Hematopoietic multipotent progenitor cell (in vitro differentiated cells): ENCODE measurements at places on chromosomes 6 and 20.

DNA sequence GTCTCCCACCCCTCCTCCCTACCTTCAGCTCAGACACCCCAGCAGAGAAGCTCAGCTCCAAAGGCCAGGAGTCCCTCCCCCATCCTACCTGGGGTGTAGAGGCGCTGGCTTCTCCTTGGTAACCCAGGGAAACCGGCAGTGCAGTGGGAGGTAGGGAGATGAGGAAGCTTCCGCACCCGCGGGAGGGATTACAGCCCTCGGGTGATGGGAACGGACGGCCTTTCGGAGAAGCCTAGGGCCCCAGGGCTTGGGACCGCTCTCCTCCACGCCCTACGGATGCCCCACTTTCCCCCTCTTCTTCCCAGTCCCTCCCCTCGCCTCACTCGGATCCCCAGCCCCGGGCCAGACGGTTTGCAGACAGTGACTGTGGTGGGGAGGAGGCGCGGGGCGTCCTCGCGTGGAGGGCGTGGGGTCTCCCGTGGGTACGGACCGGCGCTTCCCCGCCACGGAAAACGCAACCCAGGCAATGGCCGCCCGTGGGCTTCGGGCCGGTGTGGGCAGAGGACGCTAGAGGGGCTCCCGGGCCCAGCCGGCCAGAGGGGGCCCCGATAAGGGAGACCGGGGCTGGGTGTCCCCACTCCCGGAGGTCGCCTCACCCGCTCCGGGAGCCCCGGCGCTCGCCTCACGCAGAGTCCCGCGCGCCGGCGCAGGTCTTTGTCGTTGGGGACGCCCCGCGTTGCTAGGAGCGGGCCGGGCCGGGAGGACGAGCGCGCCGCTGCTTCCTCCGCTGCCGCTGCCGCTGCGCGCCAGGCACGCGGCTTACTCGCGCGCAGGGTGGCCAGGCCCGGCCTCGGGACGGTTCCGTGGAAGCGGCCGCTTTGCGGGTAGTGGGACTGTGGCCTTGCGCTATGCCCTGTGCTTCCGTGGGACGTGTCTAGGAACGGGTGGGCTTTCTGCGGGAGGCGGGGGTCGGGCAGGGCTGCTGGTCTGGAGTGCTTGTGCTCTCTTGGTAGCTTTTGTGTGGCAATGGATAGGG, 15.8 kb downstream of the AARS2 start:
- DNase-seq = peak; percentile 53

DNA sequence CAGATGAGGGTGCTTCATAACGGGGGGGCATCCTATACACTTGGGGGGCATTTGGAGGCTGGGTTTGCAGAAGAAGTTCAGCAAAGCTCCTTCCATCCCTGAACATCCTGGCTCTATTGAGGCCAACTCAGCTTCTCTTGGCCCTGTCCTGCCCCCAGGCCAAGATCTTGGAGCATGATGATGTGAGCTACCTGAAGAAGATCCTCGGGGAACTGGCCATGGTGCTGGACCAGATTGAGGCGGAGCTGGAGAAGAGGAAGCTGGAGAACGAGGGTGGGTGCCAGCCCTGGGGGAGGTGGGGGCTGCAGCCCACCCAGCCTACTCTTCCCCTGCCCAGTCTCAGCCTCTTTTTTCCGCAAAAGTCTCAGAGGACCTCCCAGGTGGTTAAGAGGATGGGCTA, 17.2 kb downstream of the GDAP1L1 start:
- no peak for DNase-seq

DNA sequence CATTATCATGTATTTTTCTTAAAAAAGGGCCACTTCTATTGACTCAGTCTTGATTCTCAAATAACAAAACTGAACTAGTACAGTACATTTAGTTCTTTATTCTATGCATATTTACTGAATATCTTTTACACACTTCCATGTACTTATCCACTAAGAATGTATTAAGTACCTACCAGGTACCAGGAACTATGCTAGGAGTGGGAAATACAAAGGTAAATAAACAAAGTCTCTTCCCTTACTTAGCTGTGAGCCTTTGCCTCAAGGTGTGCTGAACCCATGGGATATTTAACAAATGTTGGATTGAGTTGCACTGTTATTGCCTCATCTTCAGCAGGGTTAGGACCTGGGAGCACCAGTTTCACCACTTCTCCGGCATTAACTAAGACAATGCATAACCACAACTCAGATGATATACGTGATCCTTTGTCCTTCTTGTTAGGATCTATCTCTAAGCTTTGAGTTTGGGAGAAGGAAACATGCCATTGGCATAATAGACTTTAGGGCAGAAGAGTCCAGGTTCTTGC, 533.9 kb downstream of the TFAP2B start:
- DNase-seq = no peak

DNA sequence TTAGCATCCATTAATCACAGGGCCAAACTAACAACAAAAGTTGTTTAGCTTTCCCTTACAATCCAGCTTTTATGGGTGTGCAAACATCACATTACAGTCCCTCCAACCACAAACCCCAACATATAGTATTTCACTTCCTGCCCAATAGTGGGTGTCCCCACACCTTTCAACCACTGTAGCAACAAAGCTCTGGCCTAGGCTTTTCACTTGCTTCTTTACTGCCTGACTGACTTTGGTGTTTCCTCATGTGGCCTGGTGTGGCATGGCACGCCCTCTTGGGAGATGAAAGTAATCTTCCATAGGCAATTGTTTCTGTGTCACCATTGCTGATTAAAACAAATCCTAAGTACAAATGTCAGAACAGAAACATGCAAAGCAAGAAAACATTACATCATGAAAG, 46.3 kb downstream of the MCM8 start:
- DNase-seq = no peak

DNA sequence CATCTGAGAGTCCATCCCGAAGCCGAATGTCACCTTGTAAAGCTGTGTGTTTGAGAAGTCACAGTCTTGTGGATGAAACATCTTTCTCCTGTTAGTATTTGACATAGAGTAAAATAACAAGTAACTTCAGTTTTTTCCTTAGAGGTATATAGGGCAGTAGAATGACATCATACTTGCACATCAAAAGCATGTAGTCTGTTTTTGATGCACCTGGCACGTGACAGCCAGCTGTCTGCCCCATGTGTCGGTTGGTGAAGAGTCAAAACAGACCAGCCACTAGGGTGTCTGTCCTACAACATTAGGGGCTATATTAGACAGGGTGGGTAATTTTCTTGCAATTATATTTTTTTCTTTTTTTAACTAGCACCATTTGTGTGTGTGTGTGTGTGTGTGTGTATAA, 70.2 kb downstream of the SNX9 start:
- no peak for DNase-seq

DNA sequence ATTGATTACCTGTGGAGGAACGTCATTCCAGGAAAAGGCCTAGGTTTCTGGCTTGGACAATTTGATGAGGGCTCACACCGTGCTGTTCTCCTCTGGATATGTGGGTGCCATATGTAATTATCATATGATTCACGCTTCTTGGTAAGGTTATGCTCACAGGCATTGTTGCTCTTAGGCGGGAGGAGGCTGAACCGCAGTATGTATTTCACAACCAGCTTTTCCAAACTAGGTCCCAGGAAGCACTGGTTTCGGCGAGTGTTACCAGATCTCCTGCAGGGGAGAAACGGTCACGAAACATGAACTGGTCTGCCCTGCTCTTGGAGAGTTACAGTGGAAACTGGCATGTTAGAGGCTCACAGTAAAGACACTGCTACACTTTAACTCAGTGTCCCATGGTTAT, 793 bp upstream of the FAM50B start:
- DNase-seq = no peak

DNA sequence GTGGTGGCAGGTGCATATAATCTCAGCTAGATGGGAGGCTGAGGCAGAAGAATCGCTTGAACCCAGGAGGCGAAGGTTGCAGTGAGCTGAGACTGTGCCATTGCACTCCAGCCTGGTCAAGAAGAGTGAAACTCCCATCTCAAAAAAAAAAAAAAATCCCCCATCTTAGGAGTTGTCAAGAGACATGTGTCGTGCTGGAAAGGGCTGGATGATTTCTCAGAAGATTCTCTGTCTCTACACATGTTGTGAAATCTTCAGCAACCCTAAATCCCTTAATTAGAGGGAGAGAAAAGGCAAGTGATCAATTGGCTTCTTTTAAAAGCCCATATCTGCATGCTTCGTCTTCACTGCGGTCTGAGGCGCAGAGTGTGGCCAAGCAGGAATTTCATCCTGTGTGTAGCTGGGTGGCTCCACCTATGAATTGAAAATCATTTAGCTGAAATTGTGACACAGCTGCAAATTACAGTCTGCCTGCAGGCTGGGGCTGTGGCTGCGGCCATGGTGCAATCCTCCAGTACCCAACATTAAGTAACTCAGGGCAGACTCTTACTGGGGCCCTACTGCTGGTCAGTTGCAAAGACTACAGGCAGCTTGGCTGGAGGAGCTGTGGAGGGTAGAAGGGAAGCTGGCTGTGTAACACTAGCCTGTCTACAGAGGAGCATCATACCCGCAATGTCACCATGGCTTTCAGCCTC, 3.2 kb upstream of the TGM3 start:
- no peak for DNase-seq

DNA sequence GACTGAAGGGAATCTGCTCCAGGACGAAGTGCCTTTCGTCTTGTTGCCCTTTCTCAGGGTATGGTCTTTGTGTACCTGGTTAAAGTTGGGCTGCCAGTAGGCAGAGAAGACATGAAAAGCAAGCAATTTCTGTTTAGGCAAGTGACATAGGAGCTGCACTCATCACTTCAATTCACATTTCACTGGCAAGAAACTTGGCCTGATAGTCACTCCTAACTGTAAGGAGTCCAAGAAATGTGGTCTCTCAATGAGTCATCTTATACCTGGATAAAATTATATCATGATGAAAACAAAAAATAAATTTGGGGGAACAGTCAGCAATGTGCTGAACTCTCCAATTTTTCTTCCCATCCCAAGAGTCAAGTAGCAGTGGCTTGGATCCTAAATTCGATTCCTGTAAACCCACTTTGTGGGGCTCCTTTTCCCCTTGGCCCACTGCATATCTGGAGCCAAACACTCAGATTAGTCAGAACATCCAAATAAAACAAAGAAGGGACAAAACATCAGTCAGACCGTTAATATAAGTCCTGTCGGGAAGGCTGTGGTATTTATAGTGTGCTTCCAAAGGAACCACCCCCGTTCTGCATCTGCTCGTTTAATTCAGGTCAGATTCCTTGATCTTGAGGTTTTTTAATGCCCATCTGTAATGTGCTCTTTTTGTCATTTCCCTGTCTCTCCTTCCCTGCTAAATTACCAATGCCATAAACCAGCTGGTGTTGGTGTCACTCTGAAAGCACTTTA, 5.0 kb upstream of the GABRR1 start:
- no peak for DNase-seq

DNA sequence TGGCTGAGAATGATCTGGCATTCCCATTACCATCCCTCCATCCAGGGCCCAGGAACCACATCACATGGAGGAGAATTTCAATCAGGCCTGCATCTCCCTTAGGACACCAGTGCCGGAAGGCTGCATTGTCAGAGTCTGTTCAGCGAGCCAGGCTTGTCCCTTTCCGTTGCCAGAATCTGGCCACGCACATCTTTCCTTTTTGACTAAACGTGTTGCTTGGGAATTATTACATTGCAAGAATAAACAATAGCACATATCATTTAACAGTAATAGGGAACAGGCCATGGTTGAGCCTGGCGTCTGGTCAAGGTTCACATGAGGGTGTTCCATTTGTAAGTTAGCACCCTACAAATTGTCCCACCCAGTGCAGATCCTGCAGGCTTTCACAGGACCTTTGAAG, 42.8 kb downstream of the SOBP start:
- no peak for DNase-seq

- no peak for DNase-seq
Observed at GRCh38 chr20:58286729-58287128, 22.8 kb upstream of the RAB22A start.

DNA sequence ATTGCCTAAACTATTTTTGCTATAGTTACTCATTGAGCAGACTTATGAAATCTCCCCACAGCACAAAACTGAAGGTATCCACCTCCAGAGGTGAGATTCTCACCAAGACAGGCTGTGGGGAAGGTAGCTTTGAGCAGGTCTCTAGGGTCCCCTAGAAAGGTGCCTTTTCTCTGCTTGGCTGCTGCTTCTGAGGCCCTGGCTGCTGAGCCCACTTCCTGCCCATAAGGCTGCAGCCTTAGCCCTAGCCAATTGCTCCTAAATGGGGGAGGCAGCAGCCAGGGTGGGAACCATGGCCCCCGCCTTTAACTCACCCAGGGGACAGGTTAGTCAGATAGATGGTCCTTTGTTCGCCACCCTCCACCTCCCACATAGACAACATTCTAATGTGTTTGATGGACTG, 3.6 kb downstream of the NT5E start:
- DNase-seq = no peak

DNA sequence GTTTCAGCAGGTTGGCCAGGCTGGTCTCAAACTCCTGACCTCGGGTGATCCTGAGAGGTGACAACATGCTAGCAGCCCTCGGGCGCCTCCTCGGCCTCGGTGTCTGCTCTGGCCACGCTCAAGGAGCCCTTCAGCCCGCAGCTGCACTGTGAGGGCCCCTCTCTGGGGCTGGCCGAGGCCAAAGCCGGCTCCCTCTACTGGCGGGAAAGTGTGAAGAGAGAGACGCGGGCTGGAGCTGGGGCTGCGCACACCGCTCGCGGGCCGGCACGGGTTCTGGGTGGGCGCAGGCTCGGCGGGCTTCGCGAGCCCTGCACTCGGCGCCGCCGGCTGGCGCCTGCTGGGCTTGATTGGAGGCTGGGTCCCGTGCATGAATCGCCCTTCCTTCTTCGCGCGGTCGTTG, 80.8 kb upstream of the RBM24 start:
- DNase-seq = no peak

GRCh38 chr6:82097676-82098075, 149.9 kb downstream of the IBTK start:
- no peak for DNase-seq

- DNase-seq = peak; percentile 71
Observed at GRCh38 chr20:22371843-22372242, 212.5 kb downstream of the FOXA2 start.

DNA sequence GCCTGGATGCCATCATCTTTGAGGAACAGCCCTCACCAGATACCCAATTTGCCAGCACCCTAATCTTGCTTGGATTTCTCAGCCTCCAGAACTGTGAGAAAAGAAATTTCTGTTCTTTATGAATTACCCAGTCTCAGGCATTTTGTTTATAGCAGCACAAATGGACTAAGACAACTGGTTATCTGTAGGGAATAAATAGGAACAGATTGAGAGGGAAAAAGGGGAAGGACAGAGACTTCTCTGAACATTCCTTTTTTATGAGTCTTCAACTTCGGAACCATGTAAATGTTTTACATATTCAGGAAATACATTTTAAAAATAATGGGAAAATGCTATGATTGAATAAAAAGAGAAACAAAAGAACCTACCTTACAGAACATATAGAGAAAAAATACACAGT, 20.9 kb downstream of the KCTD20 start:
- no peak for DNase-seq

- DNase-seq = no peak
Observed at GRCh38 chr20:38111366-38112232, 53.5 kb downstream of the TGM2 start.
